Cardiac ventricle fibroblast (primary cell): ENCODE measurements at places on chromosomes 2 and 18. TPM values are rescaled to one million over a fixed set of nuclear protein-coding genes. Genes with fewer than 3 reads are reported as not detected.

Gene TBR1
- not detected in 2 replicates for total RNA-seq

Gene TGFBRAP1
- 11.6 and 12.1 TPM in 2 replicates for total RNA-seq

Gene EPG5
- 13.6 and 19.7 TPM in 2 replicates for total RNA-seq

Gene ZSWIM2
- not detected in 2 replicates for total RNA-seq

Gene TTLL4
- 10.0 and 15.7 TPM in 2 replicates for total RNA-seq

Gene DSG1
- total RNA-seq: not detected in 2 replicates
